Glomerular endothelial cell (primary cell): ENCODE measurements at places on chromosomes 3 and 15. TPM values are rescaled to one million over a fixed set of nuclear protein-coding genes. Genes with fewer than 3 reads are reported as not detected.

CAMK2N2 gene
- total RNA-seq, result 0.58 TPM in 1 of 2 replicates, not detected in the other

GOLGA8S gene
- total RNA-seq, result 0.05 and 0.06 TPM in 2 replicates

PDZRN3 gene
- total RNA-seq, result 0.76 TPM in 1 of 2 replicates, not detected in the other

A4GNT gene
- total RNA-seq, result not detected in 2 replicates

SLC7A14 gene
- 0.70 and 3.4 TPM in 2 replicates for total RNA-seq

CHRM5 gene
- total RNA-seq, result not detected in 2 replicates

ST3GAL6 gene
- total RNA-seq, result 7.5 and 13.2 TPM in 2 replicates

ACTR8 gene
- total RNA-seq, result 30.7 and 34.2 TPM in 2 replicates

CD86 gene
- total RNA-seq, result not detected in 2 replicates

GRAMD1C gene
- total RNA-seq, result 14.4 and 17.8 TPM in 2 replicates

SPG11 gene
- total RNA-seq, result 36.3 and 43.3 TPM in 2 replicates

RFTN1 gene
- 78.3 and 84.4 TPM in 2 replicates for total RNA-seq

PLS1 gene
- 0.82 and 2.9 TPM in 2 replicates for total RNA-seq

PIF1 gene
- total RNA-seq, result 4.6 and 7.5 TPM in 2 replicates
